Mesendoderm (in vitro differentiated cells): ENCODE measurements at places on chromosomes 16 and 17.

GRCh38 chr16:3546986-3547682 lies 30.1 kb downstream of the NLRC3 start:
- no peak overlapping the region for H3K27ac ChIP-seq
- no peaks in the 10 kb centered on the region for H3K27me3 ChIP-seq
- H3K36me3 ChIP-seq = no peaks in the 10 kb centered on the region
- no peak overlapping the region for H3K4me3 ChIP-seq
- DNase-seq = no peak
- H3K4me1 ChIP-seq = no peaks in the 10 kb centered on the region

- no peak overlapping the region for H3K27ac ChIP-seq
- no peak for DNase-seq
- H3K36me3 ChIP-seq = peaks cover 4% of the 10 kb centered on the region
Observed at GRCh38 chr17:55394357-55395021, 27.1 kb downstream of the MMD start.

- H3K36me3 ChIP-seq = peaks cover 4% of the 10 kb centered on the region
- H3K4me1 ChIP-seq = peaks cover 2% of the 10 kb centered on the region
- H3K27ac ChIP-seq = no peak overlapping the region
- H3K27me3 ChIP-seq = no peaks in the 10 kb centered on the region
Observed at GRCh38 chr17:38921756-38922411, 3.5 kb upstream of the LASP1NB start.

- no peak overlapping the region for H3K27ac ChIP-seq
- H3K4me3 ChIP-seq = no peak overlapping the region
- peak; percentile 68 for DNase-seq
- H3K4me1 ChIP-seq = no peaks in the 10 kb centered on the region
Observed at GRCh38 chr16:27515874-27516353, 33.8 kb downstream of the GTF3C1 start.

DNA sequence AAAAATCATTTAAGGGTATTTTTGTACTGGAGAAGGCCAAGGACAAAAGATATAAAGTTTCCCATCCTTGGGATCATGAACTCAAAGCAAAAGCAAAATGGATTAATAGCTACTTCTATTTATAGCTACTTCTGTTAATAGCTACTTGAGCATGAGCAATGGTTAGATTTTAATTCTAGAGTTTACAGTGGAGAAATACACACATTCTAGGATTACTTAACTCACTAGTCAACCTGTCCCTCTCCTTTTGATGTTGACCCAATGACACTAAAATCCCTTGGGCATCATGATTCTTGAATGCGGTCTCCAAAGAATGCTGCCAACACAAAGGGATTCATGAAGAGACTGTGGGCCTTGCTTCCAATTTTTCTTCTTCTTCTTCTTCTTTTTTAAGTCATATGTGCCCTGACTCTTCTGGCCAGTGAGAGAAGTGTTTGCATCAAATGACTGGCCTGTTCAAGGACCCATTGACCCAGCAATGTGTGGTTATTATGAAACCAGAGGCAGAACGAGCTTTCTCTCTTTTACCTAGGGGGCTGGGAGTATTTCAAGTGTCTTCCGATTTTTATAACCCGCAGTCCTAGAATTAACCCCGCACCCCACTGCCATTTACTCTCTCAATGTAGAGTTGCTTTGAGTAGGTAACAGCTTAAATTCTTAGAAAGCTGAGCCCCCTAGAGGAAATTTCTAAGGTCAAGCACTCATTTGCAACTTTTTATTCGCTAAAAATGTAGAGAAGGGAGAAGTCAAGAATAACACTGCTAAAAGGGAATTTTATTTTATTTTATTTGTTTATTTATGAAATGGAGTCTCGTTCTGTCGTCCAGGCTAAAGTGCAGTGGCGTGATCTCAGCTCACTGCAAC lies 34.6 kb downstream of the OTOA start:
- H3K27ac ChIP-seq = no peak overlapping the region
- no peaks in the 10 kb centered on the region for H3K36me3 ChIP-seq

GRCh38 chr16:87363771-87364455 lies 19.7 kb downstream of the FBXO31 start:
- H3K4me1 ChIP-seq = no peaks in the 10 kb centered on the region
- no peak overlapping the region for H3K27ac ChIP-seq

DNA sequence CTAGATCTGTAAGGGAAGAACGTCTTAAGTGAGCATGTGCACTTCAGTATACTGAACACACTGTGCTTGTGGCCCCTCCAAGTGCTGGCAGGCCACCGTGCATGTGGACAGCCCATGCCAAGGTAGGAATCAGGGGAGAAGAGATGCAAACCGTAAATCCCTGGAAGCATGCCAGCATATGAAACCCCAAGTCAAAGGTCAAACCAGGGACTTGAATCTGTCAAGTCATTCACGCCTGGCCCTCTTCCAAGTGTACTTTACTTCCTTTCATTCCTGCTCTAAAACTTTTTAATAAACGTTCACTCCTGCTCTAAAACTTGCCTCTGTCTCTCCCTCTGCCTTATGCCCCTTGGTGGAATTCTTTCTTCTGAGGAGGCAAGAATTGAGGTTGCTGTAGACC lies 2.8 kb upstream of the ATXN2L start:
- no peak for DNase-seq
- H3K27me3 ChIP-seq = no peaks in the 10 kb centered on the region
- no peak overlapping the region for H3K27ac ChIP-seq
- no peaks in the 10 kb centered on the region for H3K4me1 ChIP-seq
- H3K36me3 ChIP-seq = no peaks in the 10 kb centered on the region

DNA sequence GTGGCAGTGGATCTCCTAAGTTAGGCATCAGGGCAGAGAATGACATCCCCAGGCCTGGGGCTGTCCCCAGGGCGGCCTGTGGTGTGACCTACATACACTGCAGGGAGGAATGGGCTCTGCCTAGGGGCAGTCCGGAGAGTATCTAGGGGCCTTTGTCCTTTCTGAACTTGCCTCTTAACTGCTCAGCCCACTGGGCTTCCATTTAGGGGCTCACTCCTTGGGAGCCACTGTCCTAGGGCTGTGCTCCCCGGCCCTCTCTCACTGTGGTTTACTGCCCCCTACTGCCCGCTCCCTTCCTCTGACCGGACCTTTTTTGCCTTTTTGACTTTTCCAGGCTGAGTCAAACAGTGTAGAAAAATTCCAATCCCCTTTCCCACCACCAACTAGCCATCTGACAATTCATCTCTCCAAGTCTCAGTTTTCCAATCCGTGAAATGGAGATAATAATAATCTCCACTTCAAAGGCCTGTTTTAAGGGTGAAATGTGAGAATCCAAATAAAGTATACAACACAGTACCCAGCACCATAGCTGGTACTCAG lies 66.8 kb downstream of the DNAH3 start:
- H3K27ac ChIP-seq = no peak overlapping the region
- H3K36me3 ChIP-seq = no peaks in the 10 kb centered on the region
- no peak overlapping the region for H3K4me3 ChIP-seq
- peak; percentile 84 for DNase-seq
- H3K4me1 ChIP-seq = no peaks in the 10 kb centered on the region

DNA sequence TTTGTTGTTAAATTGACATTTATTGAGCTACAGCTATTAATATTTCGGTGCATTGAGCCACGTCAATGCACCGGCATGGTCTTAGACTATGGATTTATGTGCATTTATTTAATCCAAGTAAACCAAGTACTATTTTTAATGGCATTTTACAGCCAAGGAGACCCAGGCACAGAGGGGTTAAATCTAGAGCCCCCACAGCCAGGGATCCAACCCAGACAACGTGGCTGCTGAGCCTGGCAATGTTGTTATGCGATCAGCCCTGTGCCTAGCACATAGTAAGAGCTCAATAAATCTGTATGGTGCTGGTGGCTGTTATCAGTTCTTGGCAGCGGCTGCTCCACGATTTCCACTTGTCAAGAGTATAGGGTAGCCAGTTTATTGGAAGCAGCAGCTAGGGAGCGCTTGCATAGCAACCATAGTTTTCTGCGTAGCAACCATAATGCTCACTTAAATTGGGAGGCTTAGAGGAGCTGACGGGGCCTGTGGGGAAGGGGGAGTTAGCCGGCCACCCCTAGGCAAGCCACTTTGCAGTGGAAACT lies 541 bp upstream of the RBBP6 start:
- no peak overlapping the region for H3K27ac ChIP-seq
- DNase-seq = no peak
- no peaks in the 10 kb centered on the region for H3K36me3 ChIP-seq
- peaks cover 2% of the 10 kb centered on the region for H3K4me1 ChIP-seq
- H3K4me3 ChIP-seq = peak overlapping the region; percentile 20
- H3K27me3 ChIP-seq = no peaks in the 10 kb centered on the region

DNA sequence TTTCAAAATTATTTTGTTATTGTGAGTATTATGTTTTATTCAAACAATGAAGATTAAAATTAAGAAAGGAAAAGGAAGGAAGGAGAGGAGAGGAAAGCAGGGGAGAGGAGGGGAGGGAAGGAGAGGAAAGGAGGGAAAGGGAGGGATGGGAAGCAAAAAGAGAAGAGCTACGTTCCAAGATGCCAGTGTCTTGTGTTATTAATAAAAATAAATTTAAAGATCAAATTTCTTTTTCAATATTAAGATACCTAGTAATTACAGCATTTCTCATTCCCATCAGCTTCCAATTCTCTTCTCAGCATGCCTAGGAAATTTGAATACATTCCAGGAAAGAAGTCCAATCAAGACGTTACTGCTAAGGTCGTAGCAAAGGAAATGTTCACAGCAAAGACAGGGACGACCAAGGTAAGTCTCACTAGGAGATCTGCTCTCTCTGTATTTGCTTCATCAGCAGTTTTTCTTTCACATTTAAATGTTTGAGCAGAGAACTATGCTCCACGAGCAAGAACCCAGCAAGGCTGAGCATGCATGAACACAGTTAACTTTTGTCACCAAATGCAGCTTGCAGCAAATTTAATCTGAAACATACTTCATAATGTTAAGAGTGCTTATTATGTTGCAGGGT lies 63.3 kb upstream of the HLF start:
- no peaks in the 10 kb centered on the region for H3K27me3 ChIP-seq
- DNase-seq = no peak
- no peak overlapping the region for H3K4me3 ChIP-seq
- no peak overlapping the region for H3K27ac ChIP-seq
- H3K4me1 ChIP-seq = no peaks in the 10 kb centered on the region

DNA sequence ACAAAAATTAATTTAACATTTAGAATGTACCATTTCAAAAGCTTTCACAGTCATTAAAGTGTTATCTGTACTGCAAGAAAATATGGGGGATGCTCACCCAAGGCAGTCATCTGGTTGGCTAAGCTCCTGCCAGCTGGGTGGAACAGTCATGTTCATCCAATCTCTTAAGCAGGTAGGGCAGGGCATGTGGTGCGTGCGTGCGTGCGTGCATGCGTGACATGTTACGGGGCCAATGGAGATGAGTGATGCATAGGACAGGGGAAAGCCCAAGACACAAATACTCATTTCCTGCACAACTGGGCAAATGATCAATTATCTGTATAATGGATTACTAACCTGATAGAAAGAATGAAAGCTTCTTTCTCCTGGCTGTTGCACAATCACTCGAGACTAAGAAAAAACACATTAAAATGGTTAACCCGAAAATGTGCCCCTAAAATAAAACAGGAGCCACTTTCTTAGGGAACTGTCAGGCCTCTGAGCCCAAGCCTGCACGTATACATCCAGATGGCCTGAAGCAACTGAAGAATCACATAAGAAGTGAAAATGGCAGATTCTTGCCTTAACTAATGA lies 104.4 kb downstream of the MYO1D start:
- no peak overlapping the region for H3K4me3 ChIP-seq
- DNase-seq = no peak
- no peak overlapping the region for H3K27ac ChIP-seq
- H3K4me1 ChIP-seq = no peaks in the 10 kb centered on the region
- no peaks in the 10 kb centered on the region for H3K27me3 ChIP-seq
- H3K36me3 ChIP-seq = no peaks in the 10 kb centered on the region

- DNase-seq = no peak
- H3K36me3 ChIP-seq = no peaks in the 10 kb centered on the region
- H3K27ac ChIP-seq = no peak overlapping the region
- peaks cover 2% of the 10 kb centered on the region for H3K27me3 ChIP-seq
- H3K4me1 ChIP-seq = no peaks in the 10 kb centered on the region
Observed at GRCh38 chr16:1877804-1878203, 5.8 kb upstream of the MEIOB start.

DNA sequence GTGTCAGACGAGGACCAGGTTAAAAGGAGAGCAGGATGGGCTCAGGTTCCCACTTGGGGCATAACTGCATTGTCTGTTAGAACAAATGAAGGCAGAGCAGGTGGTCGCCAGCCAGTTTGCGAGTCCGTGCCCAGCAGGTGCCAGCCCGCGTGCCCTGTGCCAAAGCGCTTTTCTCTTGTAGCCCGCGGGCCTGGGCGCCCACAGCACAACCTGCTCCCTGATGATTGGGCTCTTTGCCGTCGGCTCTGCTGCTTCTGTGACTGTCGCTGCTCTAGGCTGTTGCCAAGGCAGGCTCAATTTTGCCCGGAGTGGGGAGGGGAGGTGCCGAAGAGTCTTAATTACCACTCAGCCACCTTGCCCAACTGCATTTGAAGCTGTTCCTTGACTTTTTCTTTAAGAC lies 21.1 kb downstream of the KNOP1 start:
- H3K27me3 ChIP-seq = no peaks in the 10 kb centered on the region
- DNase-seq = no peak
- no peaks in the 10 kb centered on the region for H3K4me1 ChIP-seq

DNA sequence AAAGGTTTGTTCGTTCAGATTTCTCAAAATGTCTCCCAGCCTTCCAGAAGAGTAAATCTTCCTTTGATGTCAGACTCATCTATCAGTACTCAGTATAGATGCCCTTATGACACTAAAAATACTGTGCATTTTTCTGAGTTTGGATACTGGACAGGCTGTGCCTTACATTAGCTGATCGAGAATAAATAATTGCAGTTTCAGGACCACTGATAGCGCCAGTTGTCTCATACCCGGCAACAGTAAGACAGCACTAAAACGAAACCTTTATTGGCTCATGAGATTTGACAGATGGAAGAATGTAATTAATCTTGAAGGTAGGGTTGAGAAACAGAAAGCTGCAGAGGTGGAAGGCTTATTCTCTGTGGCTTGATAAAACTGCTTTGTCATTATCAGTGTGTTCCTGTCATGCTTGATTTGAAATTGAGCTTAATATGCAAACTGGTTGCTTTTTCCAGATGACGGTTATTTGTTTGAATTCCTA lies 1.2 kb downstream of the ATP6V0A1 start:
- DNase-seq = peak; percentile 13
- H3K4me3 ChIP-seq = no peak overlapping the region
- no peak overlapping the region for H3K27ac ChIP-seq
- H3K36me3 ChIP-seq = no peaks in the 10 kb centered on the region
- H3K27me3 ChIP-seq = no peaks in the 10 kb centered on the region

DNA sequence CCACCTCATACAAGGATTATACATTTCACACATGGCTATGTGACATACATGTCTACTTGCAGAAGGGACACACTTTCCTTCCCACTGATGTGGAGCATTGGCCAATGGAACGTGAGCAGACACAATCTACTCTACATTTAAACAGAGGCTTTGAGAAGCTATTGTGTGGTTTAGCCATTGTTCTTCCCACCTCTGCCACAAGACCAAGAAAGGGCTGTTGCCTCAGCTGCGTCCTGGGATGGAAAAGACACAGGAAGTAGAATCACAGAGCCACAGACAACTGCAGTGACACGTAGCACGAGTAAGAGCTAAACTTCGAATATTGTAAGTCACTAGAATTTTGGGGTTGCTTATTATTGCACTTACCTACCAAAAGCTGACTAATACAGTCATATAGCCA lies 33.3 kb downstream of the PRKCB start:
- no peak overlapping the region for H3K27ac ChIP-seq
- no peaks in the 10 kb centered on the region for H3K36me3 ChIP-seq
- peak; percentile 14 for DNase-seq
- H3K4me1 ChIP-seq = peaks cover 2% of the 10 kb centered on the region

- peaks cover 17% of the 10 kb centered on the region for H3K36me3 ChIP-seq
- DNase-seq = peak; percentile 53
- no peak overlapping the region for H3K4me3 ChIP-seq
- H3K27ac ChIP-seq = no peak overlapping the region
- H3K4me1 ChIP-seq = no peaks in the 10 kb centered on the region
- H3K27me3 ChIP-seq = no peaks in the 10 kb centered on the region
Observed at GRCh38 chr16:71927383-71927782, 32.1 kb downstream of the IST1 start.
